ENCODE measurements at places on chromosomes 12 and 14.

- DNase-seq, result no peak
Observed at GRCh38 chr12:80925237-80925636, 12.5 kb downstream of the LIN7A start.

DNA sequence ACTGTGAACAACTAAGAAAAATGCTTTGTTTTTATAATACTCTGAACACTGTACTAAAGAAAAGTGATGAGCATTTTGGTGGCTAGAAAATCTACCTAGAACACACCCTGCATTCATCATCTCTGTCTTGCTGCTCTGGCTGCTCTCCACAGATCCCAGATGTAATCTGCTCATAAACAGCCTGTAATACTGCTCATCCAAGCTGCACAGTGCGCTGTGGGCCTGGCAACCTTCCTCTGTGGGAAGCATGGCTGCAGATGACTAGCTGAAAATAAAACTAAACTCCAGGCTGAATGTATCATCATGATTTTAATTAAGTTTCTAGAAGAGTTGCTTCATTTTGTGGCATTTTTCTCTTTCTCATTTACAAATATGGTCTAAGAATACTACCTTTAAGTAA lies 200.7 kb downstream of the SLC2A13 start:
- peak; percentile 10 for DNase-seq

DNA sequence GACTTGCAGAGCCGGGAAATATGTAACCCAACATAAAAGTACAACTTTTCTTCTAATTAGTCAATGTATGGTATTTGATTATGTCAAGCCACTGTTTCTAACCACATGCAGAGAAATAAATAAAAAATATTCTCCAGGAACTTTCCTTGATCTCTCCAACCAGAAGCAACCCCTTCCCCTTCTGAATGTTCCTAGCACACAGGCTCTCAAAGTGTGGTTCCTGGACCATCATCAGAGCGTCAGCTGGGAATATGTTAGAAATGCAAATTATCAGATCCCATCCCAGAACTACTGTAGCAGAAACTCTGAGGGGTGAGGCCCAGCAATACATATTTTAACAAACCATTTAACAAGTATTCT lies 21.0 kb upstream of the ITPR2 start:
- DNase-seq, result no peak

DNA sequence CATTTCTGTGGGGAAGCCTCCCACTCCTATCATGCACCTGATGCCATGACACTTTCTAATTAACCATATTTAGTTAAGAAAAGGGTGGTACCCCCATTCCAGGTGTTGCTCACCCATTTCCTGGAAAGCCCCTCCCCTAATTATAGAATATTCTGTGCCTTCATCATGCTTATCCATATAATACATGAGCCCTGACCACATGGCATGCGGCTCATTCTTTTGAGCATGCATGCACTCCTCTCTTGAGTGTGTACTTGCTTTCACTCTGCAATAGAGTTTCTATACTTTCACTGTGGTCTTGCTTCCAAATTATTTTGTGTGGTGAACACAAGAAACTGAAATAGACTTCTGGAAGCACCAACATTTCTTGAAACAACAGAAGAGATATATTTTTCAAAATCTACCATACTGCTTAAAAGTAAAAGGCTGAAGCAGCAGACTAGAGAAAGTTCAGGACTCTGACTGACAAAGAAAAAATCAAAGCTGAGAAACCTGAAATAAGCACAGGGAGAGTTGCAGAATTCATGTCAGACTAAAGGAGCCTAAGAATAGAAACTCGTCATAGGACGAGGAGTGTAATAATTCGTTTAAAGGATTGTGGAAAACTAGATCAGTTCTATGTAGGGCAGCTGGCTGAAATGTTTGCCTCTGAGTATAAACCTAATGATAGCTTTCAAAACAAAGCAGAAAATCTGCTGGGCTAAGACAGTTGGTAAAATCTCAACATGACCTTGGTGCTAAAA lies 144.8 kb downstream of the KITLG start:
- no peak for DNase-seq

GRCh38 chr14:37903343-37904191 lies 304.1 kb upstream of the SSTR1 start:
- DNase-seq, result no peak

DNA sequence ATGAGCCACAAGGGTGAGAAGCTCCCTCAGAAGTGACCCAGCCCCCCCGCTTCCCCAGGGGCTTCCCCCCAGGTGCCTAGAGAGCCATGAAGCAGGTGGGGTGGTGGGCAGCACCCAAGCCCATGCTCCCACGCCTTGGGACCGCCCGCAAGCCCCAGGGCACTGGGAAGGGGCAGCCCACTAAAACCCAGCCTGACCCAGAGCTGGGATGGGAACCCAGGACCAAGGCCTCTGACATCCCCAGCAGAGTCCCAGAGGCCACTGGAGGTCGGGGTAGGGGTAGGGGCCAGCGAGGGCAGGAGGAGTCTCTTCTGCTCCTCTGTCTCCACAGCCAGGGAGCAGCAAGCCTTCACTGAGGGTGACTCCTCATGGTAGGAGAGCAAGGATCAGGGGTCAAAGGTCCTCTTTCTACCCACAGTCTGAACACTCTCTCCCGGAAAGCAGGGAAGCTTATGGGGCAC lies 86.5 kb upstream of the ZFP36L1 start:
- no peak for DNase-seq

GRCh38 chr14:83520837-83521236 lies 1987.2 kb upstream of the SEL1L start:
- DNase-seq, result peak; percentile 36

DNA sequence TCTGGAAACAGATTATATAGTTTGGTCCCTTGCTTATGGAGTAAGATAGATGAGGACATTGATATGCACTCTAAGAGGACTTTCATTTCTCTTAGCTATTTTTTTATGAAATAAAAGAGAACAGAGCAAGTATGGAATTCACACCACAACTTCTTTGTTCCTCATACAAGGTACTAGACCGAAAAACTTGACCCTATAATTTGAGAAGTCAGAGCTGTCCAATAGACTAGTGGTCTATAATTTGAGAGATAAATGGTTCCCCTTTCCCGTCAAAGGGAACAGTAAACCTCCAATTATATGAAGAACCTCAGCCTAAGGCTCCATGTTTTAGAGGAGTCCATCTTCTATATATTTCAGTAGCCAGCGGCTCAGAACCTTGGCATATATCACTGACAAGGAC lies 58.5 kb upstream of the HIF1A start:
- DNase-seq, result no peak

DNA sequence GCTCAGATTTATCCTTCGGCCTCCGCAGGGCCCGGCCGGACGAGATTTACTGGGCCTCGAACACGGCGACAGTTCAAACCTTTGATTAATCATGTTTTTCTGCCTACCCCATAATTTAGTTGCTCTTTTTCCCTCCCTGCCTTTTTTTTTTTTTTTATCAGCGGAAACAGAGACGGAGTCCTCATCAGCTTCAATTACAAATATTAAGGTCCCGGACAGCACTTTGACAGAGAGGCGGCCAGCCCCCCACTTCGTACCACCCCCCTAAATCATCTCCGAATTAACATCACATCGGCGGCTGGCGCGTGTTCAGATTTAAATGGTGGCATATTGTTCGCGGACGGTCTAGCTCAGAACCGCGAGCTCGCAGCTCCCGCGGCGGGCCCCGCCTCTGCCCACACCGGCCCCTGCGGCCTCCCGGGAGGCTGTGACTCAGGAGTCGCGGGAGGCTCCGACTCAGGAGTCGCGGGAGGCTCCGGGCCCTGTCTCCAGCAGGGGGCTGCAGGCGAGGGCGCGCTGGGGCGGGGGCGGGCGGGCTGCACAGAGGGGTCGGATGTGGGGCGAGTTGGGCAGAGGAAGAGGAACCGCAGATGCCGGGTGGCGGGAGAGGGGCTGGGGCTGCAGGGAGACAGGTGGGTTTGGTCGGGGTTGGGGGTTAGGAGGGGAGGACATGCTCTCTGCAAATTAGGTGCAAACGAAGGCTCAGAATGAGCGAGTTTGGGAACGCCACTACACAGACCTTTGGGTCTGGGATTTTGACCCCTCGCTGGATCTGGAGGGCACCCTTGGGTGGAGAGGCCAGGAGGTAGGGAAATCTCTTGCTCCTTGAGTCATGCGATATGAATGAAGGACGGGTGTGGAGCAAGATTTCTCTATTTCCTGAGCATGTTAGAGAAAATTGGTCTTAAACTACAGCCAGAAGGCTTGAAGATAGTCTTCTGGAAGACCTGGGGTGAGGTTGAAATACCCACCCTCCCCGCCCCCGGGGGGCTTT lies 19.6 kb upstream of the ATP5MC2 start:
- DNase-seq, result no peak

- DNase-seq, result no peak
Observed at GRCh38 chr14:54002653-54003052, 46.0 kb upstream of the BMP4 start.

GRCh38 chr12:46550266-46550879 lies 177.8 kb upstream of the SLC38A2 start:
- no peak for DNase-seq

- no peak for DNase-seq
Observed at GRCh38 chr12:106980944-106981343, 6.0 kb downstream of the MTERF2 start.

GRCh38 chr12:45547822-45548221 lies 181.7 kb upstream of the ARID2 start:
- DNase-seq, result no peak

GRCh38 chr14:103443111-103443510 lies 57.9 kb downstream of the MARK3 start:
- no peak for DNase-seq

DNA sequence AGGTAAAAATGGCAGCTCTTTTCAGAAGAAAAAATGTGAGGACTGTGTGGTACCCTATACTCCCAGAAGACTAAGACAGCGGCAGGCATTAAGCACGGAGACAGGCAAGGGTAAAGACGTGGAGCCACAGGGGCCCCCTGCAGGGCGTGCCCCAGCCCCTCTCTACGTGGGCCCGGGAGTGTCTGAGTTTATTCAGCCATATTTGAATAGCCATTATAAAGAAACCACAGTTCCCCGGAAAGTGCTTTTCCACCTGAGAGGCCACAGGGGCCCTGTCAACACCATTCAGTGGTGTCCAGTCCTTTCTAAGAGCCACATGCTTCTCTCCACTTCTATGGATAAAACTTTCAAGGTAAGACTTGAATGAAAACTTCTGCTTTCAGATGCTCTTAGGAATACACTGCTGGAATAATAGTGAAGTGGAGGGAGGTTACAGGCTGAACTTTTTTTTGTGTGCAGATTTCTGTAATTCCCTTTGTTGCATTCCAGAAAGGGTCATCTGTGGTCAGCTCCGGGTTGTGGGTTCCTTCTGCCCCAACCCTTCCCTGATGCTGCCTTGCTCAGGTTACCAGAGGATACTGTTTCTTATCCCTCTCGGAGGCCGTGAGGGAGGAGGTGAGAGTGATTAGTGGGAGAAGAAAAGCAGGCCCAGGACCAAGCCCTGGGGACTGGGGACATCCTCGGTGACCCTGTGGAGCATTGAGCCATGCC lies 58.4 kb downstream of the SLC25A47 start:
- DNase-seq, result no peak

GRCh38 chr12:112303799-112304198 lies 78.4 kb downstream of the HECTD4 start:
- DNase-seq, result no peak

DNA sequence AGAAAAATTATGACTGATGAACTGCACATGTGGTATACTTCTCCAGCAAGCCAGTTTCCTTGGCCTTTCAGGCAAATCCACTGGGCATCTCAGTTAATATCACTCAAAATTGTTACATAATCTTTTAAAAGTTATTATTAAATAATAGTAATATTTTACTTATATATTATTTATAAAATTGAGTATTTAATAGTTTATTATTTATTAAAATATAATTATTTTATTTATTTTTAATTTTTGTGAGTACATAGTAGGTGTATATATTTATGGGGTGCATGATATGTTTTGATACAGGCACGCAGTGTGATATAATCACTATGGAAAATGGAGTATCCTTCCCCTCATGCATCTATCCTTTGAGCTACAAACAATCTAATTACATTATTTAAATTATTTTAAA lies 384.1 kb upstream of the LRFN5 start:
- DNase-seq, result no peak

GRCh38 chr12:44976246-44976645 lies 74.7 kb downstream of the DBX2 start:
- no peak for DNase-seq

GRCh38 chr12:92294676-92295440 lies 149.2 kb upstream of the BTG1 start:
- no peak for DNase-seq

DNA sequence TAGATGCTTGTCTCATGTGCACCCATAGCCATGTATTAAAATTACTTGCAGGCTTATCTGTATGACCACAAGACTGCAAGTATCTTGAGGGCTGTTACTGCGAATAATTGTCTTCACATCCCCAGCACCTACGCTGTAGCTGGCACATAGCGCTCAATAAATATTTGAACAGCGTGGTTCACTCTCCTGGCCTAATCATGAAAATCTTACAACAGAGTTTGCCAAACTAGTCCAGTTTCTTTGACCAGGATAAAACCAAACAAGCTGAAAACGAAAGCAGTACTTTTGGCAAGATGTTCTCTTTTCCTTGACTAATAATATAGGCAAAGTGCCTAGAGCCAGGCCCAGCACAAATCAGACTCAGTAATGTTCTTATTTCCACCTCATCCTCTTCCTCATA lies 106.7 kb downstream of the RPS29 start:
- DNase-seq, result no peak

- no peak for DNase-seq
Observed at GRCh38 chr12:65518771-65519170, 240.3 kb downstream of the MSRB3 start.

DNA sequence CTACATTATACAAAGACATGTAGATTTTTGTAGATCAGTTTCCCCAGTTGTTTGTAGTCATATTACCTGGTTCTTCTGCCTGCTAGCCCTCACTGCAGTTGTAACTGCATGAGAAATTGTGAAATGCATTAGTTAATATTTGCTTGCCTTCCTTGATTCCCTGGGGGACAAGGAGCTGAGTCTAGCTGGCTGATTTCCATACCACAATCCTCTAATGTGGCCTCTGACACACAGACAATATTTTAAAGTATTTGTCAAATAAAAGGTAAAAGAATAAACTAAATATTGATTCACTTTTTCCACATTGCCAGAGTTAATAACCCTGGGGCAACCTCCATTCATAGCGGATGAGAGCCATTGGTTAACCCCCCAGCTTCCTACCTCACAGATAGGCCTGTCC lies 128.8 kb upstream of the TMEM132C start:
- DNase-seq, result no peak

- DNase-seq, result no peak
Observed at GRCh38 chr12:68356060-68356695, 24.0 kb upstream of the MDM1 start.

GRCh38 chr12:122966743-122967550 lies 684 bp upstream of the ABCB9 start:
- no peak for DNase-seq

DNA sequence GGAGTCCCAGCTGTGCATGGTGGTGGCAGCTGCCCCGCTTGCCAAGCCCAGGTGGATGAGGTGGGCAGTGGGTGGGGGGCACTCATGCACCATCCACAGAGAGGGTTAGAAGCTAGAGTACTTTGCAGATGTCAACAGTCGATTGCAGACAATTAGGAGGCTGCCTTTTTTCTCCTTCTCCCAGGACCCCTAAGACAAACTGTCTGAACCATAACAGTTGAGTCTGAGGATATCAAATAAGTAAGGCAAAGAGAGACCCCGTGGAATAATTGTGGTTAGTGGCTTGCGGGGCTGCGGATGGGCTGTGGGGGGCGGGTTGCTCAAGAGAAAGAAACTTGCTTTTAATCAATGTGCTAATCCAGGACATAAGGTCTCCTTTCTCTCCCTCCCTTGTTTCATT lies 926.2 kb downstream of the VRK1 start:
- DNase-seq, result no peak

GRCh38 chr14:35573911-35574310 lies 39.9 kb downstream of the INSM2 start:
- DNase-seq, result peak; percentile 26
